Stimulated activated CD8-positive, alpha-beta memory T cell treated with anti-CD3 and anti-CD28 coated beads, Interleukin-7, amount 100 ng/mL, for 24 hours (primary cell): ENCODE measurements at places on chromosomes 4 and X.
A peak's percentile ranks its signal among the peaks of the same experiment; 100 is the strongest.

GRCh38 chrX:12245650-12246645, 107.7 kb downstream of the FRMPD4 start:
- DNase-seq, result no peak

GRCh38 chr4:72243641-72244040, 211.8 kb downstream of the NPFFR2 start:
- no peak for DNase-seq

DNA sequence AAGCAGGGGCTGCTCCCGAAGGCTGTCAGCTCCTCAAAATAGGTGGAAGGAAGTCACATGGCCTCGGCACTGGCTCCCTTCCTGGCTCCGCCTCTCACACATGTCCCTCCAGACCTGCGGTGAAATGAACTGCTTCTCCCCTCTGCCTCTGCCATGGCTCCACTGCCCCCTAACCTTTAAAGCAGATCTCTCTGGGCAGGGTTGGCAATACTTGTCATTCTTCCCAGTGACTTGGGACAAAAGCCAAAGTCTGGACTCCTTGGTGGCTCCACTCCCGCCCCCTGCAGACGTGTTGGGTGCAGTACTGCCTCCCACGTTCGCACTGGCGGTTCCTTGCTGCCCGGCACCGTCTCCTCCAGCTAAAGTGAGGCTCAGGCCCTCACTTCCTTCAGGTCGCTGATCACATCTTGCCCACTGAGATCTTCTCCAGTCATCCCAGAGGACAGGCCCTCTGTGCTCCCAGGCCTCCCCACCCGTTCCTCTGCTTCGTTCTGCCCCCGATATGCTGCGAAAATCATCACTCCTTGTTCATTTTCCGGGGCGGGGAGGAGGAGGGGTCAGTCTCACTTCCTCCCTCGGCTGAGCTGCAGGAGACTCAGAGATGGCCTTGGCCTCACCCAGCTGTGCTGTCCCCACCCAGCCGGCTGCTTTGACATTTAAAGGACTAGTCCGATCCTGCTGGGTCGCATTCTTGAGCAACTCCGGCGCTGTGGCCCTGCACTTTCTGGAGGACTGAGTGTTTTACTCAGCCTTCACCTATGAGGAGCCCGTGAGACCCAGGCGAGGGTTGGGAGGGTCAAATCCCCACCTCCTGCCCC, 97.4 kb downstream of the PHKA2 start:
- peak; percentile 20 for DNase-seq

DNA sequence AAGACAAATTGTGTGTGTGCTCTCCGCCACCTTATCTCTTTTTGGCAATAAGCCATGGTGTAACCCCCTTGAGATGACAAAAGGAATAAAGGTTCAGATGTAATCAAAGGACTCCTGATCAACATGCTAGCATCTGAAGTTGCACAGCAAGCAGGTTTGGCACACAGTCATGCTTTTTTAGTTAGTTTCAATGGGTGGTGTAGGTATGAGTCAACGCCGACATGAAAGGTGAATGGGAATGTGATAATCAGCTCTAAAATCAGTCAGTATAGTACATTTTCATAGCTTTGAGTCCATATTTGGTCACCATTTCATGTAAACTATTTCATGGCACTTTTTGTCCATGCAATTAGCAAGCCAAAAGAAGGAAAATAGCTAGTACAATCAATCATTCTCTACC, 50.4 kb upstream of the ETNPPL start:
- DNase-seq, result no peak

DNA sequence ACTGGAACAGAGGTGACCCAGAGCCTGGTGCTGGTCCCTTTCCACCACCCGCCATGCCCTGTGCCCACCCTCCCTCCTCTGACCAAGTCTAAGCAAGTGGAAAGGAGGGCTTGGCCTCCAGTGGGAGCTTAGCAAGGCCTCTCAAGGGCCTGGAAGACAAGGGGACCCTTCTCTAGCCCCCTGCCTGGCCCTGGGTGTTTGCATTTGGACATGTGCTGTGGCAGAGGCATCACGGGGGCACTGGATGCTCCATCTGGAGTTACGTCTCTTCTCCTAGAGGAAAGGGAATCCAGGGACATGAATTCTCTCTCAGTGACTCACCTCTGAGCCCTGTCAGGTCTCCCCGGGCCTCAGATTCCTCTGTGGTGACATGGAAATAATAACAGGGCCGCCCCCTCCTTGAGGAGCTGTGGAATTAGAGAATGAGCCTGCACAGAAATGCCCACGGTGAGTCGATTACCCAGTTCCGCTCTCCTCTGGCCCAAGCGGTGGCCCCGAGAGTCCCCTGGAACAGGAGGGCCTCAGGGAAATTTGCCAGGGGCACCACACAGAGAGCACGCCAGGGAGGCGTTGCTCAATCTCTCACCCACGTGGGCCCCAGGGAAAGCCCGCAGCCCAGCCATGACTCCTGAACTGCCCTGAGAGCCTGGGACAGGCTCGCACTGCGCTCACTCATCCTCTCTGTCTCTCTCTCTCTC, 189.6 kb downstream of the BCOR start:
- no peak for DNase-seq

GRCh38 chr4:12658146-12658545, 826.0 kb downstream of the RAB28 start:
- no peak for DNase-seq

GRCh38 chrX:6941041-6941440, 206.5 kb upstream of the STS start:
- no peak for DNase-seq
